ENCODE measurements at places on chromosomes 12 and 14.
A peak's percentile ranks its signal among the peaks of the same experiment; 100 is the strongest.

GRCh38 chr12:61993734-61994345 is 266.4 kb upstream of the USP15 start:
- DNase-seq, result peak; percentile 19

- DNase-seq, result peak; percentile 52
Measured at GRCh38 chr12:68641138-68641537, 30.4 kb downstream of the RAP1B start.

DNA sequence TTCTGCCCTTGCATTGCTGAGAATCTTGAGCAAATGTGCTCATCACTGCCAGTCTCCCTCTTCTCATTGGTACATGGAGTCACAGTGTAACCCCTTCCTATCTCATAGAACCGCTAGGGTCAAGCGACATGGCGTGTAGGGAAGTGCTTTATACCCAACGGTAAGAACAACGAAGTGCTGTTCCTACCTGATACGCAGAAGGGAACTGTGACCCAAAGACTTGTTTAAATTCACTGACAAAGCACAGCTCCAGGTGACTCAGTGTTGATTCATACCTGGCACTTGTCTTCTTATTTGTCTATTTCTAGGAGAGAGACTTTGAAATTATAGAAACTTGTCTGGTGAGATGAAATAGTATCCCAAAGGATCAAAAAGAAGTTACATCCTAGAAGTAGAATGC is 53.7 kb downstream of the FBXL14 start:
- DNase-seq, result no peak

- no peak for DNase-seq
Measured at GRCh38 chr14:84458881-84459280, 1071.1 kb upstream of the FLRT2 start.

GRCh38 chr12:116887897-116888296 is 6.7 kb upstream of the HRK start:
- no peak for DNase-seq

DNA sequence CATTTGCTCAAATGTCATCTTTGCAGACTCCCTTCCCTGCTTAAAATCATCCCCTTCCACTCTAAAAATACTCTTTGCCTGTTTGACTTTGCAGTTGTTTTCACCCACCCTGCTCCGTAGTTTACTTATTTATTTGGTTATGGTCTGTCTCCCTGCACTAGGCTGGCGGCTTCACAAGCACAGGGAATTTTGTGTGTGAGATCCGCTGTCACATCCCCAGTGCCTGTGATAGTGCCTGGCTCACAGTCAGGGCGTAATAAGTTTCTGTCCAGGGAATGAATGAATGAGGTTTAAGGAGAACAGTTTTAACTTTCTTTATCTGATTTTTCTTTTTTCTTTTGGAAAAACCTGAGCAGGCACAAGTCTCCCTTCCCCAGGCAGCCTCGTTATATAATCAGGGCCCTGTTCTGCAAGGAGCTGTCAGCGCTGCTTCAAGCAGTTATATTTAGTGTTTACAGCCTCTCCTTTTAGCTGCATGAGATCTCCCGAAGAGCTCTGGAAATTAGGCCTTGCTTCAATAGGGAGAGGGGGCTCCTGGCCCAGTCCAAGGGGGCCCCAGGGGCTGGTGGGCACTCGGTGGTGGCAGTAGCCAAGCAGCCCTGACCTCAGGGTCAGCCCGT is 107.1 kb downstream of the AACS start:
- no peak for DNase-seq

DNA sequence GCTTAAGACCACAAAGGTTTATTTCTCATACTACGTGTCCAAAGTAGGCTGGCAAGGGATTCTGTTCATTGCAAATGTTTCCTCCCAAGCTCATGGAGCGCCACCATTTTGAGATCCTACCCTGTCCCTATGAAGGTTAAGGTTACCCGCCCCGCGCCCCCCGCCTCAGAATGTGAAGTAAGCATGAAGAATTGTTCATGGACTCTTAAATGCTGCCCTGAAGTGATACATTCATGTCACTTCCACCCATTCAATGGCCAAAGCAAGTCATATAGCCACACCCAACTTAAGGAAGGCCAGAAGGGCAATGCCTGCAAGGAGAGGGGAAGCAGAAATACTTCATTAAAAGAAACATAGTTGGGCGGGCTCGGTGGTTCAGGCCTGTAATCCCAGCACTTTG is 4.2 kb downstream of the TMEM253 start:
- DNase-seq, result no peak

DNA sequence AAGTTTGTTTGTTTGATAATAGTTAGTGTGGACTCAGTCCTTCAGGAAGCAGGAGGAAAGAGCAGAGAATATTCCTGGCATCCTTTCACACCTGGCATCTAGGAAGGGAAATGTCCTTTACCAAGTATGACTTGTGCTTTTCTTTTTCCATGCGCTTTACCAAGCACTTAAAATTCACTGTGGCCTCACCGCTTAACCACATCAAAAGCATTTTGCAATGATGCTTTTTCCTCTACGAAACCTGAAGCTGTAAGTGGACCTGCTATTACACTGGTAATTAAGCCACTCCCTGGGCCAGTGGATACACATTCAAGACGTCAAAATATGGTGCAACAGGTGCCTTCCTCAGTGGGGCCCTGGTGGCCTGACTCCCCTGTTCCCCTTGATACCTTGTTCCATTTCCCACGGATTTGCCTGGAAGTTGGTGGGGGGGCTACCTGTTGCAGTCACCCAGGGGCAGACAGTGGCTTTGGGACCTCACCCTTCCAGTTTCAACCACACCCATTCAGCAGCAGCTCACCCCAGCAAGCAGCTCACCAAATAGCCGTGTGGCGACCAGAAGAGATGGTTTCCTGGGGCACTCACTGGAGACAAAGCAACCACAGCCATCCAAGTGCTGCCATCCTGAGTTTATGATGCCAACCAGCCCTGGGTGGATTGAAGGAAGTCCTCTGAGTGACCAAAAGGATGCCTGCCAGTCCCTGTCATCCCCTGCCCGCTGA is 14.2 kb upstream of the FZD10 start:
- DNase-seq, result no peak

DNA sequence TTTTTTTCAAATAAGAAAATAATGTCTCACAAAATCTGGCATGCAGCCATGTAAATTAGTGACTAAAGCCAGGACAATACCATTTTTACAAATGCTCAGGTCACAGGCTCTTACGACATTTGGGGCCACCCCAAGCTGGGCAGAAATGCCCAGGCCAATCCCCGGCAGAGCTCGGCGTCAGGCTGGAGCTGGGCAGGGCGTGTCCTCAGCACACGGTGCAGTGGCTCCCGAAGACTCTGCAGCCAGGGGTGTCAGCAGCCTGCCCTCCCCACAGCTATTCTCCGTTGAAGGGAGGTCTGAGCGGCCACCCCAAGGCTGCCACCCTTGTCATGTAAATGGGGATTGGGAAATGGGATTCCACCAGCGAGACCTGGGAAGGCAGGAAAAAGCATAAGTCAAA is 158.6 kb downstream of the DICER1 start:
- DNase-seq, result no peak

- no peak for DNase-seq
Measured at GRCh38 chr12:30537228-30537627, 158.4 kb downstream of the IPO8 start.

- no peak for DNase-seq
Measured at GRCh38 chr12:99914206-99914605, 70.5 kb downstream of the ANKS1B start.

DNA sequence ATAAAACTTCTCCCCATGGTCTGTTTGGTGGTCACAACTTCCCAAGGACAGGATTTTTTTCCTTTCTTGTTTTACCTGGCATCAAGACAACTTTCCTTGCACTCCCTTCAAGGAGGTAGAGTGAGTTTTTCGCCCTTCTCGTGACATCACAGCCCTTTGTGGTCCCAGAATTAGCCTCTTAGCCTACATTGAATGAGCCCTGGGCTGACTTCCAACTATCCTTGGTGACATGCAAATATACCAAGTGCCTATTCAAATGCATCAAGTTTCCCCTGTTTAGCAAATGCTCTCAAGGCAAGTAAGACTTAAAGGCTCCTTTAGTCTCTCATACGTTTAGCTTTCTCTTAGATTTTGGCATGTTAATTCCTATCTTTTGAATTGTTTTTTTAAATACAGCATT is 36.6 kb downstream of the TC2N start:
- no peak for DNase-seq

- no peak for DNase-seq
Measured at GRCh38 chr12:45284096-45284901, 68.4 kb downstream of the ANO6 start.

DNA sequence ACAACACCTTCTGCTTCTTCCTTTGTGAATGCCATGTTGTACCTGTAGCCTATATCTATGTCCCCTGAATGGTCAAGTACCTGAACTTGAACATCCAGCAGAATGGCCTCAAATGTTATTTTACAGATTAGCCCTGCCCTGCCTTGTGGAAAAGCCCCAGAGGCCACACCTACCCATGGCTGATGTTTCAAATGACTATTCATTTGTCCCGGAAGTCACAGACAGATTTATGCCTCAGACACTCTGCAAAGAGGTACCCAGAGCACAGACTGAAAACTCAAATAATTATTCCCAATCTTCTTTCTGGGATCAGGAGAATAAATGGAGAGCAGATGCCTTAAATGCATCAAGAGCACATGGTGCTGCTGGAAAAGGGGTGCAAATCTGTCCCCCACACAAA is 13.0 kb upstream of the DPF3 start:
- no peak for DNase-seq

DNA sequence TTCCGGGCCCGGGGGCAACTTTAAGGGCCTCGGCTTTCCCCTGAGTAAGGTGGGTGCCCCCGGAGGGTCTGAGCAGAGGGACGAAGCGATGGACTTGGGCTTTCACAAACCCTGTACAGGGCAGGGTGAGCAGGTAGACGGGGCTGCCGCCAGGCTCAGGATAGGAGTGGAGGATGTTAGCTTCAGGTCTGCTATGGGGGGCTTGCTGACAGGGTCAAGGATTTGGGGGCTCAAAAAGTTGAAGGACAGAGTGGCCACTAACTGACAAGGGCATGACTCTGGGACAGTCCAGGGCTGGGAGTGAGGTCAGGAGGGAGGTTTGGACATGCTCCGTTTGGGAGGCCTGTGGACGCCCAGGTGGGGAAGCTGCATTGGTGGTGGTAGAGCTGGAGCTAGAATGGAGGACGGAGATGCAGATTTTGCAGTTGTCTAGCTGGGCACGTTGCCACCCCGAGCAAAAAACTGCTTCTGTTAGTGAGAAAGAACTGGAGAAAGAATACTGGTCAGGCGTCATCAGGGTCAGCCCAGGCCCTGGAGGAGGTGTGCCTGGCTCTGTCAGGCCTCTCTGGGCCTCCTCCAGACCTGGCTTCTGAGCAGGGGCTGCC is 113.3 kb downstream of the ADGRD1 start:
- DNase-seq, result no peak

DNA sequence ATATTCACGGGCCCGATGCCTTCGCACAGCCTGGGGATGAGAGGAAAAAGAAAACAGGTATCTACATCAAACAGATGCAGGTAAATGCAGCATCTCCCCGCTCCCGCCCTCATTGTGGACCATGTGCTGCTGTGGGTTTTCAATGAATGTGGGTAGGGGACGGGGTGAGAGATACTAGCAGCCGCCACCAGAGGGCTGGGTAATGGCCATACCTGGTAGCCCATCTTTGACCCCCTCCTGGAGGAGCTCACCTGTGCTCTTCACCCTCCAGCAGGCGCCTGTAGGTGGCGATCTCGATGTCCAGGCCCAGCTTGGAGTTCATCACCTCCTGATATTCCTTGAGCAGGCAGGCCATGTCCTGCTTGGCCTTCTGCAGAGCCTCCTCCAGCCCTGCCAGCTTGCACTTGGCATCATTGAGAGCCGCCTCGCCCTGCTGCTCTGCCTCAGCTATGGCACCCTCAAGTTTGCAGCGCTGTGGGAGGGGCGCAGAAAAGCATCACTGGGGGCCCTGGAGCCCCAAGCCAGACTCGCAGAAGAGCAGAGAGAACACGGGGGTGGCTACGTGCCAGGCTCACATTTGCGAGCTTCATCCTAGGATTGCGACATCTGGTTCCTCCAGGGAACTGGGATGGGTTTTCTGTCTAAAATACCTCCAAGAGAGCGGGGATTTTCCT is 10.2 kb downstream of the KRT82 start:
- DNase-seq, result no peak

- no peak for DNase-seq
Measured at GRCh38 chr14:80425686-80426085, 214.4 kb upstream of the DIO2 start.

DNA sequence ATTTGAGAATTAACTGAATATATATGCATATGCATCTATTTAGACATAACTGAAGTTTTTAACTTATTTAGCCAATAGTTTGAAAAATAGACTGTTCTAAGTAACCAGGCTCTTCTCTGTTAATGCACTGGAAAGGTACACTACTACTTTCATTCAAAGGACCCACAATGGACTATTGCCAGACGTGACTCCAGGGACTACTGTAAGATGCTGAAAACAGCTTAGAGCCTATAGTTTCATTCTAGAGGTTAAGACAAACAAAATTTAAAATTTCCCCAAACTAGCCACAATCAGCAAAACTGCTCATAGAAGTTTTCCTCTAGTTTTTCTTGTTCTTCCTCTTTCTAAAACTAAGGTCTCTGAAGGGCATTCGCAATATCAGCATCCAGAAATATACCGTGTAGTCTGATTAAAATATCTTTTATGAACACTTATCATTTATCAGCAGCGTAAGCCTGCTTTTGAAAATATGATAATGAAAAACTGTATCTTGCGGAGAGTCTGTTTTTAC is 10.4 kb downstream of the APPL2 start:
- no peak for DNase-seq

GRCh38 chr12:46832130-46832704 is 6.4 kb upstream of the SLC38A4 start:
- DNase-seq, result no peak

DNA sequence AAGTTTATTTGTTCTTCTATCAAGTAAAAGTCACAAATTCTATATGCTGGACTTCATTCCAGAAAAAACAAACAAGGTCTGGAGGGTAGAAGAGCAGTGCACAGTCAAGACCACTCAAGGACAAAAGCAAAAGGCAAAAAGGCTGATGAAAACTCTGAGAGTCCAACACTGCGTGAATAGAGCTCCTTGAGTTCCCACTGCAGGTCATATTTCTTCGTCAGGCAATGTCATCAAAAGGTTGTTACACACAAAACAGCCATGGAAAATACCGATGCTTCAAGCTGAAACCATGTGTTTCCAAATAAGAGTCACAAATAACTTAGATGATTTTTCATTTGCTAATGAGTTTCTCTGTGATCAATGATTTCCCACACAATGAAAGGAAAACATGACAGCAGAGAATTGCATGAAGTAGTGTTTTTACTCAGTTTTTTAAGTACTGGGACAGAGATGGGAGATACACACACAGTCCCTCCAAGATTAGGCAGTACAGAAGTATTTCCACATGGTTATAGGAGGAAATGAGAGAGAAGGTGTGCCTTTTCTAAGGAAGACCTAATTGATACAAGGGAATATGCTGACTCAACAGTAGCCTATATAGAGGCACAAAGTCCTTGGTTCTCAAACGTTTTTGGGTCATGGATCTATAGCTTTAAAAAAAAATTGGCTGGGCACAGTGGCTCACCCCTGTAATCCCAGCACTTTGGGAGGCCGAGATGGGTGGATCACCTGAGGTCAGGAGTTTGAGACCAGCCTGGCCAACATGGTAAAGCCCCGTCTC is 177.7 kb downstream of the MED13L start:
- no peak for DNase-seq

- DNase-seq, result no peak
Measured at GRCh38 chr14:69660344-69661193, 49.2 kb downstream of the SUSD6 start.

GRCh38 chr12:123271001-123271668 is 521 bp downstream of the CDK2AP1 start:
- peak; percentile 74 for DNase-seq

All from CD4-positive, alpha-beta T cell treated with Interleukin-4 for 1 hour (primary cell).